HuH-7 (cell line): ENCODE measurements at places on chromosomes 2 and 18.

- no peak for DNase-seq
These were observed 1.9 kb downstream of the HDLBP start for GRCh38 chr2:241313543-241314095.

DNA sequence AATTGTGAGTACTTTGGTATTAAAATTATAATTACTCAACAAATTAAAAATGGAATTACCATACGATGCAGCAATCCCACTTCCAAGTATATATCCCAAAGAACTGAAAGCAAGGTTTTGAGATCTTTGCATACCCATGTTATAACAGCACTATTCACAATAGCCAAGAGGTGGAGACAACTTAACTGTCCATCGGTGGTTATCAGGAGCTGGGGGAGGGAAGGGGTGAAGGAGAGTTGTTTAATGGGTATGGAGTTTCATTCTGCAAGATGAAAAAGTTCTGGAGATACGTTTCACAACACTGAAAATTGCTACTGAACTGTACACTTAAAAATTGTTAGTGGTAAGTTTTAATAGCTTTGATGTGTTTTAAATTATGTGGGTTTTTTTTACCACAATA lies 25.7 kb downstream of the RAB10 start:
- DNase-seq: no peak

DNA sequence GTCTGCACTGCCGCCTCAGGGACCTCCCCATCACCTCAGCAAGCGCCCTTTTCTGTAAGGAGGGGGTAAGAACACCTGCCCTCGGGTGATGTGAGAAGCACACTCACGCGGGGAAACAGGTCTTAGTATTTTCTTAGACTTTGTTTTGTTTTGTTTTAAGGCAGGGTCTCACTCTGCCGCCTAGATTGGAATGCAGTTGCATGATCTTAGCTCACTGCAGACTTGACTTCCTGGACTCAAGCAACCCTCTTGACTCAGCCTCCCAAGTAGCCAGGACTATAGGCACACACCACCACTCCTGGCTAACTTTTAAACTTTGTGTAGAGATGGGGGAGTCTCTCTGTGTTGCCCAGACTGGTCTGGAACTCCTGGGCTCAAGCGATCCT lies 37.1 kb downstream of the RAMP1 start:
- DNase-seq: no peak

GRCh38 chr2:142865924-142866323 lies 11.5 kb upstream of the KYNU start:
- DNase-seq: no peak

GRCh38 chr2:151388011-151388410 lies 21.7 kb upstream of the RIF1 start:
- DNase-seq: no peak

DNA sequence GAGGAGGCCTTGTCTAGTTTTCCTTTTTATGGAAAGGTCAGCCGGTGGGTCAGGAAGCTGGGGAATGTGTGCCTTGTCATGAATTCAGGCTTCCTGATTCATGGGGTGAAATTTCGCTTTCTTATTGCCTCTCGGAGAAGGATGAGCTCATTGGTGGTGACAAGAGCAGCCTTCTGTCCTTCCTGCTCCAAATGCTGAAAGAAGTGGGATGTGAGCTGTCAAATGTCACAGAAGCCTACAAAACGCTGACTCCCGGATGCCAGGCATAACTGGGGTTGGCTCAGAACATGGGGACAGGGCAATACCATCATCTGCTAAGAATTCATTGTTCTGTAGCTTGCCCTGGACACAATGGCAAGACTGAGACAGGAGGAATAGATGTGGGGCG lies 55.8 kb upstream of the FAM136A start:
- DNase-seq: no peak

- DNase-seq: no peak
These were observed 338.7 kb upstream of the NCKAP5 start for GRCh38 chr2:133906926-133907325.

DNA sequence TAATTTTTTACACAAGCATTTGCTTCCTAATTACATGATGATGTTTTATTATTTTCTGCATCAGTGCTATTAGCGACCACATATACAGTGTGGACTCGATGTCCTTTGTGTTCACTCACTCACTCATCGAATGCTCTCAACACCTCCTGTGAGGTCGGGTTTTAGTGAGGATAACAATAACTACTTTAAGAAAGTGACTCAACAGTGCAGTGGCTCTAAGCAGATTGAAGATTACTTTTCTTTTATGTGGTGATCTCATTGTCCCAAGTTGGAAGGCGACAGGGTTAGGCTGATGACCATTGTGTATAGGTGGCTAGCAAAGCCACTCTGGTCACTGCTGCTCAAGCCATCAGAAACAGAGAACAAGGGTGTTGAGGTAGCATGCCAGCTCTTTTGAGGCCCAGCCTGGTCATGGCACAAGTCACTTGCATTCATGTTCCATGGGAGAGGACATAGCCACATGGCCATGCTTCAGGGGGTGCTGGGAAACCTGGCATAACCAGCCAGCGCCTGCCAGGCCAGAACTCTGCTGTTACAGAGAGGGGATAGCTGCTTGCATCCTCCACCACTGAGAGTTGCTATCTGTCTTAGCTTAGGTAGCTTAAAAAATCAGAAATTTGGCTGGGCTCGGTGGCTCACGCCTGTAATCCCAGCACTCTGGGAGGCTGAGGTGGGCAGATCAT lies 60.4 kb downstream of the PDCL3 start:
- no peak for DNase-seq

- no peak for DNase-seq
These were observed 74.8 kb downstream of the AKAIN1 start for GRCh38 chr18:5122272-5122671.

GRCh38 chr2:44599130-44599529 lies 237.4 kb downstream of the CAMKMT start:
- no peak for DNase-seq

DNA sequence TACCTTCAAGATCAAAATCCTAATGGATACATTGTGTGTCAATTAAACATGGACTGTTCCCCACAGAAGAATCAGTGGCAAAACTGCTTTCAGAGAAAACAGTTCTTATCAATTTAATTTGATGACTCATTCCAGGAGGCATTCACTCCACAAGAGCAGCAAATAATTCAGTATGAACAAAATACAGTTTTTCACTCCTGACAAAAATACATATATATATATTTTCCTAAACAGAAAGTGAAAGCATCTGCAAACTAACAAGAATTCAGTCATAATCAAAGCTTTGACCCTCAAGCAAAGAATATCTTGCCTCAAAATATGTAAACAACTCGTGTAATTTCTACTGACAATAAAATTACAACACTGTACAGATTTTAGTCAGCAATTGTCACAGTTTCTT lies 685.1 kb upstream of the SLC8A1 start:
- no peak for DNase-seq

DNA sequence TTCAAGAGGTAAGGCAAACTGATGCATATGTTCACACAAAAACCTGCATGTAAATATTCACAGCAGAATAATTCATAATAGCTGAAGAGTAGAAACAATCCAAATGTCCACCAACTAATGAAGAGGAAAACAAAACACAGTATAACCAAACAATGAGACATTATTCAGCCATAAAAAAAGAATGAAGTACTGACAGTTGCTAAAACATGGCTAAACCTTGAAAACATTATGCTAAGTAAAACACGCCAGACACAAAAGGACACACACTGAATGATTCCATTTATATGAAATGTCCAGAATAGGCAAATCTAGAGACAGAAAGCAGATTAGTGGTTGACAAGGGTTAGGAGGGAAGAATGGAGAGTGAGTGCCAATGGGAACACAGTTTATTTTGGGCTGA lies 86.9 kb downstream of the SESTD1 start:
- DNase-seq: no peak

DNA sequence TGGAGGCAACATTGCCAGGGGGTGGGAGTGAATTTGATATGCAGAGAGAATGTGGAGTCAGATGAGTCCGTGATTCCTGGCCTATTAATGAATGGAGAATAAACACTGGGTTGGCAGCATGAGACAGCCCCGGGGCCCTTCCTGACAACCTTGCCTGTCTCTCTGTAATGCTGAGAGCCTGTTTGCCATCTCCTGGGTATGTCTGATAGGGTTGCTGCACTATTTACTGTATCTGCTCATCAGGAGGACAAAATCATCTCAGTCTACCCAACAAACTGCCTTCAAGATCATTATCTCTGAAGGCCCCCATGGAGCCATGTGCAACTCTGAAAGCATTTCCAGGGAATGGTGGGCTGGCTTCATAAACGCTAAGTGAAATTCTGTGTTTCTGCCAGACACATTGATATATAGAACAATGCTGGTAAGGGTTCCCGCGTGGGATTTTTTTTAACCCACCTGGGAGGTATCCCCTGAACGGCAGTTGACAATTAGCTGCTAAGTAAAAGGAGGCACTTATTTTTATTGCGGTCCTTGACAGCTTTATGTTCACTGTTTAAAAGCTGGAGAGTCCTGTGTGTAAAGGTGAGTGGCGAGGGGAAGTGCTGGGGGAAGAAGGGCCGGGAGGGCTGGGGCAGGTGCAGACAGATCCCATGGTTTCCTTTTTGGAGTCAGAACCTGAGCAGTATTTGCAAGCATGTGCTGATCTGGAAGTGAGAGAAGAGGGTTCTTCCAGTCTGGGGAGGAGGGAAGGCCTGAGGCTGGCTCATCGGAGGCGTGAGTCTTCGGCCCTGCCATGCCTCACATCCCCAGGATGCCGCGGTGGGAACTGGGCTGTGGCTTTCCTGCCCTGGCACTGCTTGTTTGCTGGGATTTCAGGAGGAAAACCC lies 64.8 kb downstream of the ARHGAP25 start:
- no peak for DNase-seq

- no peak for DNase-seq
These were observed 127.0 kb upstream of the CCDC195 start for GRCh38 chr2:224843141-224843540.

GRCh38 chr2:57809230-57809629 lies 237.4 kb upstream of the VRK2 start:
- no peak for DNase-seq

- no peak for DNase-seq
These were observed 131.4 kb downstream of the ZNF236 start for GRCh38 chr18:76953583-76954233.

- DNase-seq: no peak
These were observed 100.2 kb downstream of the PTGR3 start for GRCh38 chr18:75108579-75109318.

DNA sequence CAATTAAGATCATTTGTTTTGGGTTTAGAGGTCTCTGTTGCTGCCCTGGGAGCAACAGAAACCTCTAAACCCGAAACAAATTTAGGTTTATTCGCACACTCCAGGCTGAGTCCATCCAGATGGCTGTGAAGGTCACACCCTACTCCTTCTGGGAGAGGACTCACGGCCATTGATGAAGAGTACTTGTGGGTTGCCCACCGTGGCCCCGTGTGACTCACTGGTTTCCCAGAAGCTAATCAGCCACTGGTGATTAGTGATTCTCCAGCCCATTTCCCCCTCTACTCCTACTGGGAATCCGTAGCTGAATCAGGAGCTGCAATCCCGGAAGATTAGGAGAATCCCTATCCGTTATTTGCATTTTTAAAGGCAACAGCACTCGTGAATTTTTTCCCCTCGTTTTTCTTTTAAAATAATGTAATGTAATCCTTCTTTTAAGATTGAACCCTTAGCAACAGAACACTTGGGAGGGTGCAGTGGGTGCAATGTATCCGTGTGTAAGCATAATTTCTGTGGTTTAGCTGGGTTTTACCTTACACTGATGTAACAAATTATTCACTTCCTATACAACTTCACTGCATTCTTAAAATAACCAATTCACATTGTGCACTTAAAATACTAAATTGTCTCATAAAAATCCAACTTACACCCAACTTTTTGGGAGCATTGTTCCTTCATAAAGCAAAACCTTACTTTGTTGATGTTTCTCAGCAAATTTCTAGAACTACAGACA lies 27.5 kb upstream of the EPAS1 start:
- DNase-seq: no peak

GRCh38 chr2:27049422-27050280 lies 1.8 kb upstream of the AGBL5 start:
- peak; percentile 62 for DNase-seq

DNA sequence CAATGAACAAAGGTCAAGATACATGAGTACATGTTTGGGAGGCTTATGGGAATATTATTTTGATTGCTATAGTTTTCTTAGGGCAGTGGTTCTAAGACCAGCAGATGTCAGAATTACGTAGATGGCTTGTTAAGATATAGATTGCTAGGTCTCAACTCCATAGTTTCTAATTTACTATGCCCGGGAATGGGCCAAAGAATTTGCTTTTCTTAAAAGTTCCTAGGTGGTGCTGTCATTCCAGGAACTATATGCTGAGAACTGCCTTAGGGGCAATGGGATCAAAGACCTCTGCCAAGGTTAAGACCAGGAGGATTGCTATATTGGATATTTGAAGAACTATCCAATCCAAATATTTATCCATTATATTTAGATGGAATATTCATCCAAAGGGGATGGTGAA lies 141.8 kb downstream of the FSIP2 start:
- DNase-seq: no peak

DNA sequence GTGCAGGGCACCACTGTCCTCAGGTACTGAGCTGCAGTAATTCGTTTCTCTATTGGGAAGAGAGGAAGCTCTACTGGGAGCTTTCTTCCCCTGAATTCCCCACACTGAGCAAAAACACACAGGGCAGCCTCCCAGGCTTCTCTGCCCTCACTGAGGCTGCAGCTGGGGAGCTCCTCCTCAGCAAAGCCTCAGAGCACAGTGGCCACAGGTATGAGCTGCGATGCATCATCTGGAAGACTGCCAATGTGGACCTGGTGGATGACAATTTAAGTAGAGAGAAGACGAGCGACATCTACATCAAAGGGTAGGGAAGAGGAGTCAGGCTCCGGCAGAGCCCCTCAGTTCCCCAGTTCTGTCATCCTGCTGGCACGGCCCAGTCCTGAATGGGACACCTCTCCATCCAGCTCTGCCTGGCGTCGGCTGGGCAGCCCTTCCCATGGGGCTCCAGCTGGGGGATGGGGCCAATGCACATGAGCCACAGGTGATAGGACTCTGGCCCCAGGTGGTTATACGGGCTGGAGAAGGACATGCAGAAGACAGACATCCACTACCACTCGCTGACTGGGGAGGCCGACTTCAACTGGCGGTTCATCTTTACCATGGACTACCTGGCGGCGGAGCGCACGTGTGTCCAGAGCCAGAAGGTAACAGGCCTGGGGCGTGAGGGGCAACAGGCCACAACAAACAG lies 37.6 kb downstream of the LMAN2L start:
- no peak for DNase-seq

GRCh38 chr2:30204281-30204680 lies 27.1 kb upstream of the LBH start:
- no peak for DNase-seq

DNA sequence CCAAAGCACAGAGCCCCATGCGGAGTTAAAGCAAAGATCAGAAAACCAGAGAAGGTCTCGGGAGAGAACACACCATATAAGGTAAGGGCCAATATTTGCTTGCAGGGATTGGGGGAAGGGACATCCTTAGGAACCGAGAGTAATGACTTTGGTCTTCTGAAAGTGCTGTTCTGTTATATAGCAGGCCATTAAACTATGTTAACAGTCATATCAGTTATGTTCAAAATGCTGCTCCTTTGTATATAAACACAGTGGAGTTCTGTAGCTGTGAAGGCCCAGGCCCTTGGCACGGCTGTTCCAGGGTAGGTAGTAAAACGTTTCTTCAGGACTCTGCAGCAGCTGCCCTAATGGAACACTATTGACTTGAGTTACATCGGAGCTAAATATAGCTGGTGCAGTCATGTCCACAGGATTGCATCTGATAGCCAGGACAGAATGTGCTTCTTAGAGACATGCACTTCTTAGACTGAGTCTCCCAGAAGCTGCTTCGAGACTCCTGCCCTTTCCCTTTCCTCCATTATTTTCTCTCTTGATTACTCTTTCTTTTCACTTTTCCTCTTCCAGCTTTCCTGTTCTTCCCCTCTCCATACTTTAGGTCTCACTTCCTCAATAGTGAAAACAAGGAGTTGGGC lies 122.4 kb downstream of the SETBP1 start:
- DNase-seq: no peak
